ENCODE measurements at places on chromosomes 3 and 15.

- DNase-seq, result no peak
These were observed 82.0 kb upstream of the XXYLT1 start for GRCh38 chr3:195352895-195353488.

- DNase-seq, result no peak
These were observed 73.5 kb upstream of the ALDH1A3 start for GRCh38 chr15:100806157-100806556.

GRCh38 chr3:52310861-52311575 is 5.1 kb upstream of the DNAH1 start:
- DNase-seq, result no peak

- no peak for DNase-seq
These were observed 1.5 kb downstream of the ZNF639 start for GRCh38 chr3:179324270-179324754.

- no peak for DNase-seq
These were observed 275.4 kb downstream of the NEK10 start for GRCh38 chr3:27093771-27094170.

DNA sequence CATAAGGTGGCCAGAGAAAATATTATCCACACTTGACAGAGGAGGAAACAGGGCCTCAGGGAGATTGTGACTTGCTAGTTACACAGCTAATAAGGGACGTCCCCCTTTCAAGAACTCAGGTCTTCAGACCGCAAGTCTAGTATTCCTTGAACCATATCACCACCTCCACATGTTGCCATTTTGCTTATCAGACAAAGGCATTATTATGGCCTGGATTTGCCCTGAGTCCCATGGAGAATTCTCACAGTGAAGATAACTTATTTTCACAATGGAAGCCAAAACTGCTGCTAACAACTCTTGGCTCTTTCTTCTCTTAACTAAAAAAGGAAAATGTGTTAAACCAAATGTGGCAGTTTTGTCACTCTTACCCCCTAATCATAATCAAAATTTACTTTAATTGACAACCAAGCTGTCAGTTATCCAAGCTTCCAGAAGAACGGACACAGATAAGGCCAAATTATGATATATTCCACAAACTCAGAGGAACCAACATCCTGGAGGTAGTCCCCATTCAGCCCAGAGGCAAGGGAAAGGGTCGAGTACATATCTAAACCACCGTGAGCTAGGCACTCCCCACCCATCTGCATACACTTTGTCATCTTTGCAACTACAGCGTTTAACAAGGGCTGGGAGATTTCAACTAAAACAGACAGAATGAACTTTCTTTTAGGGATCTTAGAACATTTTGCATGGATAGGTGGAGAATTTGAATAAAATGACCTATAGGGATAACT is 63.6 kb upstream of the THBS1 start:
- no peak for DNase-seq

DNA sequence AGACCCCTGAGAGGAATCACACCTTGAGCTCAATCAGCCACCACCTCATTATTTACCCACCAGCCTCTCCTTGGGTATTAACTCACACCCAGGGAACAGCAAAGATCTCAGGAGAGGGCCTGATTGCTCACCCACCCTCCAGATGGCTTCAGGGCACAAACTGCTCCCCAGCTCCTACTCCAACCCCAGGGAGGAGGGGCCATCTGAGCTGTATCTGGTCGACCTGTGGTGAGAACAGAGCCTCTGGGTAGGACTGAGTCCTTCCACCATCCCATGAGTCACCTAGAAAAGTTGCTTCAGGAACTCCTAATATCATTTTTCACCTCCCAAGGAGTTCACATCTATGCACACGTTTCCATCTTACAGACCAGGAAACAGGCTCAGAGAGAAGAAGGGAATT is 44.8 kb upstream of the HES1 start:
- DNase-seq, result no peak

GRCh38 chr3:88059380-88060170 is 520 bp downstream of the ZNF654 start:
- no peak for DNase-seq

- DNase-seq, result no peak
These were observed 84.0 kb downstream of the HES1 start for GRCh38 chr3:194219826-194220410.

GRCh38 chr3:186506857-186507256 is 37.3 kb downstream of the CRYGS start:
- DNase-seq, result no peak

DNA sequence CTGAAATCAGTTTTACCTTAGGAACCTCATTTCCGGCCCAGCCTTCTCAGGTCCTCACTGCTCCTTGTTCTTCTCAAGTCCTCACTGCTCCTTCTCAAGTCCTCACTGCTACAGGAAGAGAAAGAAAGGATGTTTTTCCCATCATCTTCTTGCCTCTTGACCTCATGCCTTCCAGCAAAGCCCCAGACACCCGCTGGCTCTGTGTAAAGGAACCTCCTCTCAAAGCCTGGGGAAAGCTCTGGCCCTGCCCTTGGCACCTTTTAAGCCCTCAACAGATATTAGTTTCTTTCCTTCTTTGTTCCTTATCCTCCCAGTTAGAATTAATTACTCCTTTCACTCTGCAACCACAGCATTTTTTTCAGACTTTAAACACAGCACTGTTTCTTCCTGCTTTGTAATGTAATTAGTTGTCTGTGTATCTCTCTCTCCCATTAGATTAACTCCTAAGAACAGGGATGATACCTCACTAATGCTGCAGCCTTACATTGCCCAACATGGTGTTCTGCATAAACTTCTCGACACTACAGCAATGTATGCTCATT is 4.0 kb upstream of the WDR49 start:
- DNase-seq, result no peak

DNA sequence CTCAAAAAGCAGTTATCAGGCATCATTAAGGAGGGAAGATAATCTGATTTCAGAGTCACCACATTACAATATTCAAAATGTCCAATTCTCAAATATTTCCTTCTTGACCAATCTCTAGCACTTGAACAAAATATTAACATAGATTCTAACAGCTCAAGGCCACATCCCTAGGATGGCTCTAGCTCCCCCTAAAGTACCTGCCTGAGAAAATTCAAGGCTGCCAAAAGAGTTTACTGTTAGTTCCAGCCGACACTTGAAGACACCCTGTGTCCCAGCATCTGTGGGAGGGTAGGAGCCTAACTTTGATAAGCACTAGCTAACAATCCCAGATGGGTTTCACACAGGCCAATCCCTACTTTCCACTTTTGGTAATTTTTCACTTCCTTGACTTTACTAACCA is 10.4 kb downstream of the NSMCE3 start:
- DNase-seq, result no peak

- DNase-seq, result no peak
These were observed 124.4 kb downstream of the PDZRN3 start for GRCh38 chr3:73500321-73500720.

GRCh38 chr15:39585389-39585841 is 4.5 kb downstream of the THBS1 start:
- no peak for DNase-seq

GRCh38 chr15:67019884-67020520 is 45.4 kb upstream of the SMAD3 start:
- DNase-seq, result no peak

DNA sequence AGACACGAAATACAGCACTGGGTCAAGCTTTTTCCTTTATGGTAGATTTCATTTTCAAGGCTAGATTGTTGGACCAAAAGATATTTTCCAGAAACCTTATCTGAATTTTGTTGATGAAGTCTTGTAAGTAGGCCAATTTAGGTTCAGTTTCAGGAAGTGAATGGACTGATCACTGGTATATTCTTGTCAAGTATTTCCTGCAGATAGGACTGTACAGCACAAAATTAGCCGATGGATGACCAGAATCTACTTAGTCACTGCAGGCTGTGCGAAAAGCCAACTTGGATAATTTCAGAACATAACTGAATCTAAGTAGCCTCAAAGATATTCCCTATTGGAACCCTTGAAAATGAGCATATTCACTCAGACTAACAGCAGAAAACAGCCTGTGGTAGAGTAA is 206.5 kb downstream of the NR1D2 start:
- no peak for DNase-seq

- no peak for DNase-seq
These were observed 4.2 kb upstream of the CHL1 start for GRCh38 chr3:192215-192929.

DNA sequence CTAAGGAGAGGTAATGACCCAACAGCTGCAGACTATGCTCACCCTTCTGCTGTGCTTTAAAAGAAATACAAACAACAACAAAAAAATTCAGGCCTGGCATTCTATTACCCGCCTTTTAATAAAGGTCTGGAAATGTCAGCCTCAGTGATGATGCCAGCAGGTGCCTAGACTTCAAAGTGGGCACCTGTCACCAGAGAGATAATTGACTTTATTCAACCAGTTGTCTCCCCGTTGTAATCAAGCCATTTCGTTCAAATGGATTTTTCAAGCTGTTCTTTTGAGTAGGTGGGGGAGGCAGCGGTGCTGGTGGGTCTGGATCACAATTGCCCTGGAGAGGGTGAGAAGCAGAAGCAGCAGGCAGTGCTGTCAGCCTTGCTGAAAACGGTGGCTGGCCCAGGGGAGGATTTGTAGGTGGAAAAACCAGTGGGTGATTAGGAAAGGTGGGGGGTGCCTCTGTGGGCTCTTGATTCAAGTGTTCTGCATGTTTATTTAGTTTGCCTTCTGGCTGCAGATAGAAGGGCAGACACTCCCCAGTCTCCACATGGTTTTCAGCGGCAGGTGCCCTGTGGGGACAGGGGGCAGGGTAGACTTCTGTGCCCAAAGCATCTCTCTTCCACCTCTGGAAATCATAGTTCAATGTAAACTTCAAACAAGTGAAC is 300.2 kb upstream of the SLCO3A1 start:
- no peak for DNase-seq

GRCh38 chr3:133393204-133393603 is 6.7 kb upstream of the BFSP2 start:
- DNase-seq, result no peak

GRCh38 chr3:115937054-115937453 is 313.7 kb downstream of the GAP43 start:
- DNase-seq, result no peak

DNA sequence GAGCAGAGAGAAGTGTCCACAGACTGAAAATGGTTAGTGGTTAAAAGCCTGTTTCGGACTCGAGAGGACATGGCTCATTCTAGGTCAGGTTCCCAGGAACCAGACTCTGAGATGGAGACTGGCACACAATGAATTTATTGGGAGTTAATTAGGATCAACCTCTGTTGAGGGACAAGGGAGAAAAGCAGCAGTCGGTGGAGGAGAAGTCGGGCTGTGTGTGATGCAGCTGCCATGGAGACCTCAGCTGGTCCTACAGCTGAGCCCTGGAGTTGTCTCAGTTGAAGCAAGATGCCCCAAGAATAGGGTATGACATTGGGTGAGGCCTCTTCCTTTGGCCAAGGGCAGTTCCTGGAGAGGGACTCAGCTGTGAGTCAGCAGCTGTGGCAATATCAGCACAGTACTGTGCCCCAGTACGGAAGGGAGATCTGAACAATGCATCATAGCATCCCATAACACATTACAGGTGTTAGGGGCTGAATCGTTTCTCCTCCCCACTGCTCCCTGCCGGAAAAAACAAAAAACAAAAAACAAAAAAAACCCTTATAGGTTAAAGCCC is 105.4 kb downstream of the ABHD5 start:
- no peak for DNase-seq

- no peak for DNase-seq
These were observed 446.8 kb upstream of the RARB start for GRCh38 chr3:24981309-24981708.

DNA sequence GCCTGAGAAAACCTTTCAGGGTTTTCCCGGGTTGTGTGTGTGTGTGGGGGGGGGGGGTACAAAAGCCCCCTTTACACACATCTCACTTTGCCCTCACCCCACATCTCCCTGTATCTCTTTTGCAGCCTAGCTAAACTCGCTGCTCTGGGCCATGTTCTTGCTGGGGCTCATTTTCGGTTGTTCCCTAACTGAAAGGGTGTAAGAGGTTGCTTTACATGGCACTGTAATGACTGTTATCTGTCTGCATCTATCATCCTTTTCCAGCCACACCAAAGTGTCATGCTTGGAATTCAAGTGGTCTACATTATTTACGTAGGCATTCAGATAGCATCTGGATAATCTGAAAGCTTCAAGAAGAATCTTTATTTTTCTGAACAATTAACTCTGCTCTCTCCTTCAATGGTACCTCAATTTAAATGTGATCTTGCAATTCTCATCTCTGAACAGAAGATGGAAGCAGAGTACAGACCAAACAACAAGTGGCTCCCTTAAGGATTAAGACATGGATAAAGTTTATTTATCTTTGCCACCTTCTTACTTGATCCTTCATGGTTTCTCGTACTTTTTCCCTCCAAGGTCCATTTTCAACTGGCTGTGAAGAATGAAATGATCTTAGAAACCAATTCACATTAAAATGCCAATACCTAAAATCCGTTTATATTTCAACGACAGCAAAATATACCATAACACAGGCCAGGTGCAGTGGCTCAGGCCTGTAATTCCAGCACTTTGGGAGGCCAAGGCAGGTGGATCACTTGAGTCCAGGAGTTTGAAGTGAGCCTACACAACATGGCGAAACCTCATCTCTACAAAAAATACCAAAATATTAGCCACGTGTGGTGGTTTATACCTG is 34.9 kb downstream of the DCLK3 start:
- DNase-seq, result no peak

GRCh38 chr15:68817304-68818065 is 3.2 kb downstream of the ANP32A start:
- peak; percentile 59 for DNase-seq

- DNase-seq, result no peak
These were observed 419.4 kb upstream of the ONECUT1 start for GRCh38 chr15:53209396-53210042.

DNA sequence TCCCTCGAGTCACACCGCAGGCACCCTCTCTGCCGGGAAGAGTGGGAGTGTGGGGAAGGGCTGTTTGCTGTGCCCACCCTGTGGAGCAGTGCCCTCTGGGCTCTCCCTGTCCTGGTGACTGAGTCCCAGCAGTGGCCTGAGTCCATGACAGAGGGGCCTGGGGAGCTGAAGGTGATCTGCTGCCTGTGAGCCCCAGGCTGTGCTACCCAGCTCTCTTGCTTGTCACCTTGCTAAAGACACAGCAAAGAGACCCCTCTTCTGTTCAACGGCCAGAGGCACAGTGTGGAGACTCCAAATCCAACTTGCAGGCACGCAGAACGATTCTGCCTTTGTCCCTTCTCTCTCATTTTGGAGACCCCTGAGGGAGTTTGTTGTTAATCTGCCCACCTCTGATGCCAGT is 232.6 kb downstream of the OPA1 start:
- no peak for DNase-seq

DNA sequence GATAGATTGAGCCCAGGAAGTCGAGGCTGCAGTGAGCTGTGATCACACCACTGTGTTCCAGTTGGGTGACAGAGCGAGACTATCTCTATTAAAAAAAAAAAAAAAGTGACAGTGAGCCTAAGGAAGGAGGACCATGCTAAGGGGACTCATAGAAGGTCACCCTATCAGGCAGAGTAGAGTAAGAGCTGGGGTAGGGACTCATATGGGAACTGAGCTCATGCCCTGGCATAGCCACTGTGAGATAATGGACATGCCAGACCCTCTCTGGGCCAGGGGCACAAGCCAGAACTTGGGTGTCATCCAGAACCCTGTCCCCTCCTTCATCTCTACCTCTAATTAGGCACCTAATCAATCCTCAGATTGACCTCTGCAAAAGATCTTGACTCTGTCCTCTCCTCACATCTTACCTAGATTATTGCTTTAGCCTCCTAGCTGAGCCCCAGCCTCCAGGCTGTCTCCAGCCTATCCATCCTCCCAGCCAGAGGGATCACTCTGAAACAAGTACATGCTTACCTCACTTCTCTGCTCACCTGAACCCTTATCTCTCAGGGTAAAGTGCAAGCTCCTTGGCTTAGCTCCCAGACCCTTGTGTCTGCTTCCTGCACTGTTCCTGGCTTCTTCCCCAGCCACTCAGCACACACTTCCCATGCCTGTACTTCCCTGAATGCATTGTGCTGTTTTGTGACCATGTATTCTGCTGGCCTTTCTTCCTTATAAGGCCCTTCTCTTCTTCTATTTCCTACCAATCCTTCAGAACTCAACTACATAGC is 76.4 kb downstream of the DAPK2 start:
- DNase-seq, result no peak

Data from anterior cingulate cortex (tissue), 58 donors.